Nephron progenitor cell (in vitro differentiated cells): ENCODE measurements at places on chromosomes 16 and 17.

DNA sequence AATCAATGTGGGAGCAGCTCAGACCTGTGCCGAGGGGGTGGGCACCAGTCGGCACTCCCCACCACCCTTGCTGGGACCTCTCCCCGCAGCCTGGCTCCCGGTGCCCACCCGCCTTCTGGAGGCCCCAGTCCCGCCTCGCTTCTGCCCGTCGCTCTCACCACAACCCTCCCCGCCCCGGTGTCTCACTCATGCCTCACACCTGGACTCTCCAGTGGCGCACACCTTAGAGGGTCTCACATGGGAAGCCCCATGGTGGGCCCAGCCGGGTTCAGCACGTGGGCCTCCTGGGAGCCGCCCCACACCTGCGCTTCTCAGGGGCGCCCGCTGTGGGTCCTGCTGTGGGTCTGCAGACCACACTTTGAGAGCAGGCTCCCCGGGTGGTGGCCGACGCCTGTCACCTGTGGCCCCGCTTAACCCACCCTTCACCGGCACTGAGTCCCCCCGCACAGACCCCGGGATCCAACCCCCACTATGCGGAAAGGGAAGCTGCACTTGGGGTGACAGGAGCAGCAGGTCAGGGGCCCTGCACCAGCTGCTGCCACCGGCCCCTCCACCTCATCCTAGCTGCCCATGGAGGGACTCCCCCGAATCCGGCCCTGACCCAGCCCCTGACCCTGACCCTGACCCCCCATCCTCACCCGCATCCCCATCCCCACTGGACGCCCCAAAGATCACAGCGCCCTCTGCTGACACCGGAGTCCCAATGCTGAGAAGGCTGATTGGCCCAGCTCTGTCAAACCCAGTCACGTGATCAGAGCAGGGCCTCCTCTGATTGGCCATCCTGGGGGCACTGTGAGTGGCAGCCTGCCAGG lies 27.4 kb upstream of the SLC38A10 start:
- no peak for DNase-seq

DNA sequence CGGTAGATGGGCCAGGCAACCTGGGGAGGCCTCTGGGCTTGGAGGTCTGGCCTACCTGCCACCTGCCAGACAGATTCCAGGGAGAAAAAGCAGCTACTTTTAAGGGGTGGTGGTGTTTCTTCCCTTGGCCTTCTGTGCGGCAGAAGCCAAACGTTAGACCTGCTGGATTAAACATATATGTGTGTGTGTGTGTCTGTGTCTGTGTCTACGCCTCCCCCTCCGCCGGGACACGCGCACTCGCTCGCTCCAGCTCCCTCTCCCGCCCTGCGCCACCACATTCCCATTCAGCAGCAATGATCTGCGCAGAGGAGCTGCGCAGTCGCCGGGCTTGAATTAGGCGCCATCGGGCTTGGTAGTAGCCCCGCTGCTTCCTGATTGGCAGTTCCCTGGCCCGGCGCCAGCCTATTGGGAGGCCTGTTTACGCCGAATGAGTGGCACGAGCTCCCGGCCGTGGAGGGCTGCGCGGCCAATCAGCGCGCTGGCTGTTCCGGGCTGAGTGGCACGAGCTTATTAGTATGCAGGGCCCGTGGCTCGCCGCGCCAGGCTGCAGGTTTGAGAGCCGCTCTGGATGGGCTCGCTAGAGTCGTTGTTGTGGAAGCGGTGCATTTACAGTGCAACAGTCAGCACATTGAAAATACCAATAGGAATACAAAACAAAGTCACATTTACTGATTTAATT lies at the start of gene BAHCC1:
TSS of gene BAHCC1 (plus strand) at position 537 of the 679 bp plus-strand sequence. CDS start 4,283 bp downstream, outside the sequence.
- DNase-seq, result peak; percentile 99

DNA sequence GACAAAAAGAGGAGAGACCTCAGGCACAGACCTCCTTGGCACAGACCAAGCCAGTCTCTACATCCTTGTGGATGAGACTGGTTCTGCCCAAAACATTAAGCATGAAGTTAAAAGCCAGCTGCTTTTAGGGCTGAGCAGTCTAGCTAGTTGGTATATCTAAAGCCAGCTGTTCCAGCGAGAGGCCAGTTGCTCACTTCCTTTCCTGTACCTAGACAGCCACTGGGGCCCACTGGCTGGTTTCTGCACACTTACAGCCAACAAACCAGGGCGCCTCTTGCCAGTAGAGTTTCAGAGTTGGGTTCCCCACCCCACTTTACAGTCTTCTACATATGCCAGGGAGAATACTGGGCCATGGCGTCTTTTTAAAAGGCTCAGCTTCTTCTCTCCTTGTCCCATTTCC lies 242.4 kb downstream of the ZFHX3 start:
- DNase-seq, result no peak

- no peak for DNase-seq
These were observed 4.3 kb upstream of the ADGRG1 start for GRCh38 chr16:57624044-57624688.

DNA sequence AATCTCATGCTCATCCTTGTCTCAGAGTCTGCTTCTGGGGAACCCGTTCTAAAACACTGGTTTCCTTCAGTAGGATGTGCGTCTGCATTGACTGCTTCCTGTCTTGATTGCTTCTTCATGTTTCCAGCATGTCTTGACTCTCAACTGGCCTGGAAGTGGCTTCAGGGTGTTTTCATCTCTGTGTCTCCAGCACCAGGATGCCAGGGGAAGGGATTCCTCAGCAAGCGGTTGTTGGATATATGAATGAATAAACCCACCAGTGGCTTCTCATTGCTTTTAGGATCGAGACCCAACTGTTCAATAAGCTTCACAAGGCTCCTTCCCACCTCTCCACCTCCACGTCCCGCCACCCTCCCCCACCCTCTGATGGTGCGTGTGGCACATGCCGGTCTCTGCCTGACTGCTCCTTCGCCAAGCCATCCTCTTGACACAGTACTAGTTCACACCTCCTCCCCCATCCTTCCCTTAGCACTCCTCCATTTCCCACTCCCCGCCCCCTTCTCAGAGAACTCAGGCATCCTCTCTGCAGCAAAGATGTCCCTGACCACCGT lies 14.1 kb upstream of the TNS4 start:
- DNase-seq, result no peak

DNA sequence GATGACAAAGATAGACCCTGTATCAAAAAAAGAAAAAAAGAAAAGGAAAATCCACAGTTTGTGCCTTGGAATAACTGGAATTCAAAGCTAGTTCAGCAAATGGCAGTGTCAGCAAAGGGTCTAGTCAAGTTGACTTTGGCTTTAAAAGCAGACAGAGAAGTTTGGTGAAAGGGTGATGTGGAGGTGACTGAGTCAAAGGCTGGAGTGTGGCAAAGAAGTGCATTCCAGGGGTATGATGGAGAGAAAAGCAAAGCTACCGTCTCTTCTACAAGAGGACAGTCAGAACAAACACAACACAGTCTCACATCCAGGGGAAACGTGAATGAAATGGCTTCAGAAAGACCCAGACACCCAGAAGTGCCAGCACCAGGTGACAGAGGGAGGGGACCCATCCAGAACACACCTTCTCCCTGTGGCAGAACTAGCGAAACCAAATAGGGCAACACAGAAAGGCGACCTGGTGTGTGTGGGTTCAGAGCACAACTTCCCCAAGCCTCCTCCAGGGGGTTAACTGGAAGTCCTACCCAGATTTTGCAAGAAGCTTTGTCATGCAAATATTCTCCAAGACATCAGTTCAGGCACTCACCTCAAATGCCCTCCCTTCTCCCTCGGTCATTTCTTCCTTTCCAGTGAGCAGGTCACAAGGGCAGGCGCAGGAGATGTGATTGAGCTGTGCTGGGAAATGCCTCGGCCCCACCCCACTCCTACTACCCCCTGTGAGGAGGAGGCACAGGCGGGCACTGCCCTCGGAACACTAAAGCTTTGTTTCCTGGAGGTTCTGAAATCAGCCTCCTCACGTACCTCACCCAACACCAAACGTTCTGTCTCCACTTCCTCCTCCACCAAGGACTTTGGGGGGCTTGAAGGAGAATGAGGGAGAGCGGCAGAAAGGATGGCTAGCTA lies 481.9 kb downstream of the SOX9 start:
- no peak for DNase-seq

- DNase-seq, result no peak
These were observed 39.1 kb downstream of the CPNE2 start for GRCh38 chr16:57131351-57131970.

DNA sequence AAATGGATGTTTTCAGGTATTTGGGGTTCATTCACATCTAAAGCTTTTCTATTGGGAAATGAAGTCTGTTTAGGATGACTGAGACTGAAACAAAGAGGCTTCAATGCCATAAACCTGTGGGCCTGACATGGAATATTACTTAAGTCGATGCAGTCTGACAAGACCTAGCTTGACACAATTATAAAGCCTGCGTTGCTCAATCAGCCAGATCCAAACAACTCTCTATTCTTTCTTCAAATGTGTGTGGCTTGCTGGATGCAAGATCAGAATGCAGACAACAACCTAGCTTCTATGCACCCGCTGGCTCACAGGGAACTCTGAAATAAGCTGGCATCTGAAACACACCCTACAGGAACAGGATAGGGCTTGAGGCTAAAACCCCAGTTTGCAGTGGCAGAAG lies 40.0 kb downstream of the RFFL start:
- no peak for DNase-seq

GRCh38 chr16:28324235-28324886 lies 32.0 kb downstream of the SBK1 start:
- no peak for DNase-seq

DNA sequence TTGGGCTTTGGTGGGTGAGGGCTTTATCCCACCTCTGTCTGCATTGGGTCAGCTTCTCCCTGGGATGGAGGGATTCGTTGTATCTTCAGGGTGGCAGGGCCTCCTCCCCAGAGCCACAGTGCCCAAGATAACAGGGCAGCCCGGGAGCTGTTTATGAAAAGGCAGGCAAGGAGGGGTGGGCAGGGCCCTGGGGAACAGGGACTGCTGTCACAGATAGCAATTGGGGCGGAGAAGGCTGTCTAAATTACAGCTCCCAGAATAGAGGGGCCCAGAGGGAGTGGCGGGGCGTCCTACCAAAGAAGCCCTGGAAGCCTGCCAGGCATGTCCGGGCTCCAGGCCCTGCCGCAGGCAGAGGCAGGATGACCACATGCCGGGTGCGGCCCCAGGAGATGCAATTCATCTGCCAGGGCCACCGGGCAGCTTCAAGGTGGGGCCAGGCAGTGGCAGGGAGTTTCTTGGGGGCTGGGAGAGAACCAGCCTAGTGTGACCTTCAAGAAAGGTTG lies 18.8 kb upstream of the PHOSPHO1 start:
- DNase-seq, result no peak

DNA sequence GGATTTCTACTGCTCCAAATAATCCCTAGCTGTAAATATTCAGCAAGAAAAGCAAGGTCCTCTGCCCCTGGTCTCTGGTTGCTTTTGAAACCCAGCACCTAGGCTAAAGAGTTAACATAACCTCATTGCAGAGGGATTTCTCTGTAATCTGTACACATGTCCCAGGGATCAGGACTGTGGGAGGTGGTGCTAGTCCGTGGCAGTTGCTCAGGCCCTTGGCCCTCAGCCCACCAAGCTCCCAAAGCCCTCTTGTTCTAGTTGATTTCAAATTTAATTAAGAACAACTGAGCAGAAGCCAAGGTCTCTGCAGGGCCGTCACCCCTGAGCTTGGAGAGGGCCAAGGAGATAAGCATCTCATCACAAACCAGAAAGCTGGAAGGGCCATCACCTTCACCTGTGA lies 181.1 kb downstream of the SOX9 start:
- no peak for DNase-seq

GRCh38 chr17:76500074-76500746 lies 1.0 kb downstream of the RHBDF2 start:
- DNase-seq, result no peak

GRCh38 chr17:8056232-8056975 lies 17.5 kb downstream of the ALOX15B start:
- no peak for DNase-seq

GRCh38 chr16:84930298-84931106 lies 80.8 kb downstream of the ZDHHC7 start:
- no peak for DNase-seq
